ENCODE measurements at places on chromosomes 5 and 9. TPM values are rescaled to one million over a fixed set of nuclear protein-coding genes. Genes with fewer than 3 reads are reported as not detected.
A peak's percentile ranks its signal among the peaks of the same experiment; 100 is the strongest.

Gene DDX46
- 40.3 TPM for total RNA-seq

GRCh38 chr5:150051657-150052195 is 34.6 kb downstream of the CSF1R start:
- DNase-seq = no peak

DNA sequence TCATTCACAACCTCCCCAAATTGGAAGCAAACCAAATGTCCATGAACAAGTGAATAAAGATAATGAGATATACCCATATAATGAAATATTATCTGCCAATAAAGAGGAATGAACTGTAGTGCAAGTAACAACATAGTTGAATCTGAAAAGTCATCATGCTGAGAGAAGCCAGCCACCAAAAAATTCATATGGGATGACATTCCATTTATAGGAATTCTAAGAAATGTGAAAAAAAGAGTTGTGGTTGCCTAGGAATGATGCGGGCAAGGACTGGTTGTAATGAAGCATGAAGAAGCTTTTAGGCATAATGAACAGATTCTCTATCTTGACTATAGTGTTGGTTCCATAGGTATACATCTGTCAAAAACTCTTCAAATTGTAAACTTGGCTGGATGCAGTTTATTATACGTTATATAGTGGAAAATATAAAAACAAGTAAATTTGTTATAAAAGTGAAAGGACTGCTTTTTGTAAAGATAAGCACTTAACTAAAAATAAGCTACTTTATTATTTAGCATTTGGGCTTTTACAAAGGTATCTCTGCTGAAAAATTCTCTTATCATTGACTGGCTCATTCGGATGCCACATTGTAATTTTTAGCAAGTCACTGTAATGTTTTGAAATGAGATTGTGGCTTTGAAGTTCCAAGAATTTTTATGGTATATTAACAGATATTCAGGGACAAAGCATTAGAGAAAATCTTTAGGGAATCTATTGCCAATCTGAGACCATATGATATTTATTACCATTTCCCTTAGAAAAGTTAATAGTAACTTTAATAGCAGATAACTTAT is 21.2 kb upstream of the TTC23L start:
- no peak for DNase-seq

DNA sequence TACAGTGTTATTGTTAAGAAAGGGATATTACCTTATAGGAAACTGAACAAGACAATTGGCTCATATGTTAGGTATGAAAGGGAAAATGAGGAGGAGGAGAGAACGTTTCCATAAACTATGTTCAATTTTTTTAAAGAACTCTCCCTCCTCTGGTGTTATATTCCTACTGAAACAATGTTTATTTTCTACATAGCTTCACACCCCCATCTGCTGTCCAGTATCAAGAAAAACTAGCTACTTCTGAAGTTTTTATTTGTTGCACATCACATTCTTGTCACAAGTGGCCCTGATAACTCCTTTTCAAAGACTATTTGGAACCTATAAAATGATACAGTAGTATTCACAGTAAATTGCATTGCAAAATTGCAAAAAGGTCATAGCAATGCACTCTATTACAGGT is 223.4 kb upstream of the FAM174A start:
- no peak for DNase-seq

DNA sequence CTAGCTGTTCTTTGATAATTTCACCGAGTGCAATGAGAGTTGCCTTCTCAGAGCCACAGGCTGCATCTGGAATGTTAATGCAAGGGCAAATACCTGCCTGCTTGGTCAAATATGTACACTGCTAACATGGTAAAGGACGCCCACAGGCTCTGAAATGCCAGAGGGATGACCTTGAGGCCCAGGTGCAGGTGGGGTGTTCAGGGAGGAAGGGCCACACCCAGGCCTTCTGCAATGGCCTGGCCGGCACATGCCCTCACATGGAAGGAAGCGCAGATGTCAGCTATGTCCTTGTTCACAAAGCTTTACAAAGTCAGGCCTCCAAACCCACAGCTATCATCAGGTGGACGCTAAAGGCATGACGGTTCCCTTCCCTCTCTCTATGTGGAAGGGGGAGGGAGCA is 48.6 kb downstream of the HRH2 start:
- no peak for DNase-seq

Gene WHRN
- total RNA-seq = 2.0 TPM

GRCh38 chr5:58752104-58752503 is 169.2 kb downstream of the RAB3C start:
- DNase-seq = no peak

GRCh38 chr9:89398621-89399020 is 80.3 kb downstream of the SECISBP2 start:
- DNase-seq = no peak

DNA sequence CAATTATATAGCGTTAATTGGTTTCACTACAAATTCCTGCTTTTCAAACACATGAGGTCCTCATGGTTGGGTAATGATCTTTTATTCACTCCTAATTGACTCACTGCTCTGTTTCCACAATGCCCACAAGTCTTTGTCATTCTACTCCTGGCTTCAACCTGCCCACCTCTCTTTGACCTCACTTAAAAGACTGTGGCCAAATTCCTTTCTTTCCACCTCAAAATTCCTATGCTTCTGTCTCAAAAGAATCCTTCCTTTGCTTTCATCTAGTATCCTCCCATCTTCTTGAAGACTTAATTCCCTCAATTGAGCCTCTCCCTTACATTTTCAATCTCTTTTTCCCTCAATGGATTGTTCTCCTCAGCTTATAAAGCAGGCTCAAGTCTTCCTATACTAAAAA is 4.9 kb downstream of the APBA1 start:
- DNase-seq = peak; percentile 60

DNA sequence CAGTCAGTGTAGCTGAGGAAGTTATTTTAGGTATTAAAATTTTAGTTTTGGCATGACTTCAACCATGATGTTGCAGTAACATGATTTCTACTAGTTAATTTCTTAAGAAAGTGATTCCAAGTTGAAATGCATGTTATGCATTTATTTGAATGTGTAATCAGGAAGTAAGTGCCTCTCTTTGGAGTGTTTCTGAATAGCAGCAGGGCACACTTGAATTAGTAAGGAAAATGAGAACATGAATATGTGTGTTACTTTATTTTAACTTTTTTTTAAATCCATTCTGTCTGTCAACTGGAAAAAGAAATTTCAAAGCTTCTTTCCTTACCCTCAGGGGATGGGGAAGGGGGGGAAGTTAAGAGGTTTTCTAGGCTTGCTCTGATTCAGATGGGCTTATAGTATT is 40.4 kb downstream of the CTNNA1 start:
- no peak for DNase-seq

DNA sequence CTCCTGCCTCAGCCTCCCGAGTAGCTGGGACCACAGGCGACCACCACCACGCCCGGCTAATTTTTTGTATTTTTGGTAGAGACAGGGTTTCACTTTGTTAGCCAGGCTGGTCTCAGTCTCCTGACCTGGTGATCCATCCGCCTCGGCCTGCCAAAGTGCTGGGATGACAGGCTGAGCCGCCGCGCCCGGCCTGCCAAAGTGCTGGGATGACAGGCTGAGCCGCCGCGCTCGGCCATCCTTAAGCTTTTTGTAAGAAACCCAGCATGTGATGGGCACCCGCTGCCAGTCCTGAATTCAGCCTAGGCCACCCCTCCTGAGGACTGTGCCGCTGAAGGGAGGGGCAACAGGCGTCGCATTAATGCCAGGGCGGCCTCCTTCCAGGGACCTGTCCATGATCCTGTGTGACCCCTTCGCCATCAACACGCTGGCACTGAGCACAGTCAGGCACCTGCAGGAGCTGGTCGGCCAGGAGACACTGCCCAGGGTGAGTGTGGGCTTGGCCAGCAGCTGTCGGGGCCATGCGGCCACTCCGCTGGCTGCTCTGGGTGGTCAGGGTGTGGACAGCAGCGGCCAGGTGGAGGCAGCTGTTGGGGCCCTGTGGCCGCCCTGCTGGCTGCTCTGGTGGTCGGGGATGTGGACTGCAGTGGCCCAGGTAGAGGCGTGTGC is 10.5 kb downstream of the NELFB start:
- no peak for DNase-seq

DNA sequence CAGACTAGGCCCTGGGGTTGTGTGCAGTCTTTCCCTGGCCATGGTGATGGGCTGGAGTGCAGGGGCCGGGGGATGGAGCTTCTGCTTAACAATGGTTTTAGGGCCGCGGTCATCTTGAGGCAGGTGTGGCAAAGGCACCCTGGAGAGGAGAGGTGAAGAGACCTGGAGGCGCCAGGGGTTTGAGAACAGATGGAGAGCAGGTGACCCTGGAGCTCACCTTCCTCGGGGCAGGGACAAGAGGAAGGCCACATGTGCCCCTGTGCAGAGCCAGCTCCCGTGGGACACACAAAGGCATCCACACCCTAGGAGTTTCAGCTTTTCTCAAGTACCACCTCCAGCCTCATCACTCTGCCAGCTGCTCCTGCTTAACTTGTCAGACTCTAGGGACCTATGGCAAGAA is 46.4 kb upstream of the SH3GL2 start:
- DNase-seq = no peak

DNA sequence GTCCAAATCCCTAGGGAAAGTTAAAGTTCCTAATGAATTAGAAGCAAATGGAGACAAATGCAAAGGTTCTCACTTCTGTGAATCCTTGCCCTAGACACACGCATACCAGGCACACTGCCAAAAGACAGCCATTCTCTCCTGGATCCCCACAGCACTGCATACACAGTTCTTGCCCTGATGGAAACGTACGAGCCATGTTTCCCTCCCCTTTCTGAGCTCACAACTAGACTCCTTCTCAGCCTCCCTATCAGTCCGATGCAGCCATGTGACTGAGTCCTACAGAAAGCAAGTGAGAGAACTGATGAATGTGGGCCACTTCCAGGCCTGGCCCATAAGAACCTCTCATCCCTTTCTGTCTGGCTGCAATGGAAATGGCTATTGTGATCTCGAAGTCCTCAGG is 92.0 kb downstream of the ZNF608 start:
- no peak for DNase-seq

Gene ZNF169
- total RNA-seq = 4.1 TPM

GRCh38 chr9:20244271-20244670 is 378.0 kb downstream of the MLLT3 start:
- DNase-seq = no peak

- DNase-seq = no peak
Observed at GRCh38 chr9:99762470-99762869, 59.2 kb upstream of the NR4A3 start.

DNA sequence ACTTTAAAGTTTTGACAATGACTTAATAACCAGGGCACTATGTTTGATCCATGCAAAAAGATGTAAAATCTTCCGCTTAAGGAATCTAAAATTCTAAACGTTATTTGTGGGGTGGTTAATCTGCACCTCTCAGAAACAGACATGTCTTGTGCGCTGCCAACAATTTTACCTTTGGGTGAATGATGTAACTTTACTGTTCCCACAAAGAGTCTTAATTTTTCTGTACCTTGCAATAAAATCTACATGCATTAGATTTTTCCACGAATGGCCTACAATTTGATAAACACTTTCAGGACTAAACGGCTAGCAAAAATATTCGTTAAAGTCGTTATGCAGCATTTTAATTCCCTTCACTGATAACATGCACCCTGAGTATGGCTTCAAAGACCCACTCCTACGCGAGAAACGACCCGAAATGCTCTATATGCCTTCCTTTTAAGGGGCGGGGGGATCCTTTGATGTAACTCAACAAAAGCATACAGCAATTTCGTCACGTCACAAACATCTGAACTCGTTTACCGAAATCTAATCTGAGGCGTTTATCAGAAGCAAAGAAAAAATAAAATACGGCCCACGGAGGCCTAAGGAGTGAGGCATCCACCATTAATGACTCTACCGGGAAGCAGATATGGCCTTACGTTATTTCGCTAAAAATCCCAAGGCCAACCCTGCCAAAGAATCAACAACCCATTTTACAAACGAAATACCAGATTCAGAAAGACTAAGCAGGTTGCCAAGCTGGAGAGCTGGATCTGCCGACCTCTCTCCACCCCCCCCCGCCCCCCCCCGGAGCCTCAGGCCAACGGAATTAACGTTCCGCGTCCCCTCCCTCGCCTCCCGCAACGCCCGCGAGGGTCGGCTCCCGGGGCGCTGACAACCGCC is 621 bp downstream of the AK6 start:
- DNase-seq = no peak

- DNase-seq = no peak
Observed at GRCh38 chr5:108118813-108119514, 262.9 kb downstream of the FBXL17 start.

- DNase-seq = no peak
Observed at GRCh38 chr5:38921174-38921573, 75.4 kb downstream of the OSMR start.

DNA sequence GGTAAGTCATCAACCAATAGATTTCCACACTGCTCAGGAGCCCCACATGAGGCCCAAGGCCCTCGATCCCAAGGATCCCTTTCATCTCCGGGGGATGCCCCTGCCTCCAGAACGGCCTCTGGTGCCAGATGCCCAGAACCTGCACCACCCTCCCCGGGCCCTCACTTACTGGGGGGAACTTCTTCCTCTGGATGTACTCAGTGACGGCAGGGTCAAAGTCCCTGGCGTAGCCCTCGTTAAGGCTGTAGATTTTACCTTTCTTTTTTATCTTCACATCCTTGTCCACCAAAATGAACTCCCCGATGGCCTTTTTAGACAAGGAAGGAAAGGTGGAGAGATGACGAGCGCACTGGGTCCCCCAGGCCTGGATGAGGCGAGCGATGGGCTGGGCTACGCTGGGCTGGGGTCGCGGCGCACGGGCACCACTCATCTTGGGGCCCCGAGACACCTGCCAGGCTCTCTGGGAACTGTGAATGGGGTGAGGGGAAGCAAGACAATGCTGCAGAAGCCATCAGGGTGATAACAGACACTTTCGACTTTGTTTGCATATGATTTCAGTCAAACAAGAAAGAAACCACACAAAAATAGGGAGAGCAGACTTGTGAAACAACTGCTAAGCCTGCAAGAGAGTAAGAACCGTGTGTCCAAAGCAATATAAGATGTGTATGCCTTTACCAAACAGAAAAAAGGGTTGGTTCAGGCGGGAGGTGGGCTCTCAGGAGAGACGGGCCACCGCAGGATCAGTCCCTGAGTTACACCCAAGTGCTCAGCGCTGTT is 13.2 kb upstream of the FBP2 start:
- no peak for DNase-seq

Gene RALGPS1
- total RNA-seq = 2.4 TPM

DNA sequence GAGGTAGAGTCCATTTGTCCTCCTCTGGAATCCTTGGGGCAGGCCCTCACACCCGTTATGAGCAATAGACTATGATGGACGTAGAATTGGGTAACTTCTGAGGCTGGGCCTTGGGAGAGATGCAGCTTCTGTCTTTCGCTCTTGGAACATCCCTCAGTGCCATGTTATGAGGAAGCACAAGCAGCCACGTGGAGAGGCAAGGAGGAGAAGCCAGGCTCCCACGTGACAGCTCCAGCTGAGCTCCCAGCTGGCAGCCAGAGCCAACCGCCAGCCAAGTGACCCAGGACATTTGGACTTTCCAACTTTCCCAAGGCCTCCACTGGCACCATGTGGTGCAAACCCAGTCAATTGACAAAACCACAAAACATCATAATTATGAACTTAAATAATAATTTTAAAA is 43.0 kb upstream of the BOD1 start:
- no peak for DNase-seq

All from HT1080 (cell line).